ENCODE measurements at places on chromosomes 3 and 15. TPM values are rescaled to one million over a fixed set of nuclear protein-coding genes. Genes with fewer than 3 reads are reported as not detected.

GRCh38 chr3:150362515-150363302 is 45.4 kb upstream of the TSC22D2 start:
- DNase-seq = no peak

DNA sequence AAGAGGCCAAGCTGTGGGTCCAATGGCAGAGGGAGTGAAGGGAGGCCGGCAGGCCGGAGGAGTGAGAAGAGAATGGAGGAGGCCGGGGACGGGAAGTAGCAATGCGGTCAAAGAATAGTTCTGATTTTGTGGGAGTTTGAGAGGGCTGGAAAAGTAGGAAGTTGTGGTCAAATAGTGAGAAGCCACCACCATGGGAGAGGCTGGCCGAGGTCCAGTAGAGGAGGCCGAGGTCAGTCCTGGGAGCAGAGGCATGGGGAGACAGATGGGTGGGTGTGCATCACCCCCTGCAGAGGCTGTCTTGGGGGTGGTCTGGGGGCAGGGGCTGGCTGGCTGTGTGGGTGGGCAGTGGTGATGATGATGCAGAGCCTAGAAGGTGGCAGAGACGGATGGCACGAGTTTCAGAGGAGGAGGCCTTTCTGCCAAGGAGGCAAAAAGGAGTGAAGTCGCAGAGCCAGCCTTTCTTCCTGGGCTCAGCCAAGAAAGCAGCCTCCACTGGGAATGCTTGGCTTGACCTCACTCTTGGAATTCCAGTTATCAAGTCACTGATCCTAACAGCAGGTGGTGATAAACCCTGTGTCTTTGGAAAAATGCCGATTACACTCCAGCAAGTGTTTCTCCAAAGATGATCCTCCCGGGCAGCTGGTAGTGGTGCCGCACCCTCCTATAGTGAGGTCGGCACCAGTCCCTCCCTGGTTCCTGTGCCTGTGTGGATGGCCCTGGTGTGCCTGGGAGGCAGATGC is 57.3 kb downstream of the ARNT2 start:
- no peak for DNase-seq

GRCh38 chr15:78389322-78389721 is 48.7 kb upstream of the IREB2 start:
- peak; percentile 34 for DNase-seq

WDR93 gene
- total RNA-seq = not detected

GOLGA6A gene
- total RNA-seq = 0.12 TPM

- no peak for DNase-seq
These were observed 261.3 kb upstream of the TLE3 start for GRCh38 chr15:70358871-70359647.

GRCh38 chr15:28003302-28004037 is 95.6 kb downstream of the OCA2 start:
- no peak for DNase-seq

RBP2 gene
- not detected for total RNA-seq

- no peak for DNase-seq
These were observed 2.0 kb upstream of the TRAT1 start for GRCh38 chr3:108820586-108820985.

PTX3 gene
- 40.2 TPM for total RNA-seq

- no peak for DNase-seq
These were observed 49.6 kb downstream of the RFX7 start for GRCh38 chr15:56194035-56194434.

- DNase-seq = no peak
These were observed 15.9 kb downstream of the IVD start for GRCh38 chr15:40421246-40422157.

GRCh38 chr15:60399931-60400330 is 2.1 kb upstream of the ANXA2 start:
- no peak for DNase-seq

DNA sequence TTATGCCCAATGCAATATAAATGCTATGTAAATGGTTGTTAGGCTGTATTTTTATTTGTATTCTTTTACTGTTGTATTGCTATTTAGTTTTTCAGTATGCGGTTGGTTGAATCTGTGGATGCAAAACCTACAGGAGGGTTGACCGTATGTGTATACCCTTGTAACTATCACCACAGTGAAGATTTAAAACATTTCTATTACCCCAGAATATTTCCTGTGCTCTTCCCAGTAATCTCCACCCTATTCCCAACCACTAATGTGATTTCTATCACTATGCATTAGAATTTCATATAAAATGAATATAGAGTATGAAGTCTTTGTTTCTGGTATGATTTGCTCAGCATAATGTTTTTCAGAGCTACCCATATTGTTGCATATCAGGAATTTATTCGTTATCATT is 705.0 kb downstream of the MECOM start:
- DNase-seq = no peak

DNA sequence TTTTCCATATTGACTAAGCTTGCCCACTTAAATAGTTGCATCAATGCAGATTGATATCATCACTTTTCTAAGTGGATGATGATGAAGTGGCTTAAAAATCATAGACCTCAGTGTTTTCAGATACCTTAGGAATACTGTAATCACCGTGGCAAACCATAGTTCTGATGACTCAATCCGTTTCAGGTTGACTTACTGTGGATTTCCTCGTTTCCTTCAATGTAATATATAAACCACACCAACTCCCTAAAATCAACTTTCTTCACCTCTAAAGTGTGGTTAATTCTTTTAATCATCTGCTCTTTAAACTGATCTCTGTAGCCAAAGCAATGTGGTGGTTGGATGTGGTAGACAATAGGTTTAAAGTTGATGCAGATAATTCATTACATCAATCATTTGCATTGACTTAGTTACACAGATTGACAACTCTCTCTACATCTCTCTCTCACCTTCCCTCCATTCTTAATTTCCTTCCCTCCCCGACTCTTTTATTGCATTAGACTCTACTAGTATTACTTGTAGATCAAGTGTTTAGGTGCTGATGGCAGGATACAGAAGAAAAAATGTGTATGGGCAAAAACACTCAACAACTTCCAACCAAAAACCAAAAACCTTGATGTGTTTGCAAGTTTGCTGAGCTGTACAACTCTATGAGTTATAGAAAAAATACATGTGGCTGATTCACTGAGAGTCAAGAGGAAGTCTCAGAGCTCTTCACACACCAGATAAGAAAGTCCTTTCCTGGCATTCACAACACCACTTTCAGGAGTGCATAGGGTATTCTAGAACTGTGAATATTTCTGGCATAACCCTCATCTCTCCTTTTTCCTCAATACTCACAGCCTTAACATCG is 243.5 kb downstream of the NFKBIZ start:
- no peak for DNase-seq

CYP1A2 gene
- total RNA-seq = not detected

DAPK2 gene
- total RNA-seq = 1.3 TPM

ROPN1 gene
- total RNA-seq = not detected

DNA sequence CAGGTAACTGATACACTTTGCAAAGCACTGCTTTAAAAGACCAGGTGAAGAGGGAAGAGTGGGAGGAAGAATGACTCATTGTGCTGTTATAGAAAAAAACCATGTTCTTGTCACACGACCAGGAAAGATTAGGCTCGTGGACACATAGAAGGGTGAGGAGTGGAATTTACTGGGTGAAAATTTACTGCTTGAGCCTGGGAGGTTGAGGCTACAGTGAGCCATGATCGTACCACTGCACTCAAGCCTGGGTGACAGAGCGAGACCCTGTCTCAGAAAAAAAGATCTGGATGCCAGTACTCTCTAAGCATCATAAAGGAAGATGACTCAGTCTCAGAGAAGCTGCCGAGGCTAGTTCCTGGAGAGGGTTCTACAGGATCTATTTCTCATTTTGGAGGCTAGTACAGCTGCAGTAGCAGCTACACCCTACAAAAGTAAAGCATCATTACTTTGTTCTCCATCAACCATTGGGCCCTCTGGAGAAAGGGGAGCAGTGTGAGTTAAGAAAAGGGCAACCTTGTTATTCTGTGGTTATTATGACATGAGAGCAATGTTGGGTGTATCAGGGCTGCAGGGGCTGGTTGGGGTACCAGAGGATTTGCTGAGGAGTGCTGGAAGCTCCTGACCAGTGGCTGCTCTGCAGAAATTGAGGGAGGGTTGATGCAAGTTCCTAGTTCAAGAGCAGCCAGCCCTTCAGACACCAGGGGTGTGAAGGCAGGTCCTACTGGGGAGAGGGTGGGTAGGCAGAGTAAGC is 75.4 kb downstream of the CMTM8 start:
- no peak for DNase-seq

DNA sequence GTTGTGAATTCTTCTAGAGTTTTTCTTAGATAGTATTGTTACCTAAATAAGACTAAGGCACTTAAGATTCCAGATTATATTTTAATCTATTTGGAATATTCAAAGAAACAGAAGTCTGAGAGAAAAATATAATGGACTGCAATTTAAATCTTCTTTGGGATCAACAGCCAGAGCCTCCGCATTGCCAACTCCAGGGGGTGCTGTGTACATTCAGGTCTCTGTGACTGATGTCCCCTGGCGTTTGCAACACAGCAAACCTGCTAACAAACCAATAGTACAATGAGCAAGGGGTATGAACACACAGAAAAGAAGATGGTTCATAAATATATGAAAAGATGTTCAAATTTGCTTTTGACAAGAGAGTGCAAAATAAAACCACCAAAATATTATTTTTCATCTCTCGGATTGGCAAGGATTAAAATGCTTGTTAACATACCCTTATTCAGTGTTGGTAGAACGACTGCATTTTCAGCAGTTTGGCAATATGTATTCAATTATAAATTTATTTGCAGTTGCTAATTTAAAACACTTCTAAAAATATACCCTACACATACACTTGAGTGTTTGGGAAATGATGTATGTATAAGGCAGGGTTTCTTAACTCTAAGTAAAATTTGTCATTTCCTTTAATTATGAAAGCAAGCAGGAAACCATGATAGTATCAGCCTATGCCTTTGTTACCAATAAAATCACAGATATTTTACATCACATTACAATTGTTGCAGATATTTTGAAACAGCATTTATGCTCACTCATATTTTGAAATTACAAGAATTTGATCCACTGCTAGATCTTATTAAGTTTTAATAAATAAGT is 16.1 kb upstream of the TM4SF1 start:
- no peak for DNase-seq

DNA sequence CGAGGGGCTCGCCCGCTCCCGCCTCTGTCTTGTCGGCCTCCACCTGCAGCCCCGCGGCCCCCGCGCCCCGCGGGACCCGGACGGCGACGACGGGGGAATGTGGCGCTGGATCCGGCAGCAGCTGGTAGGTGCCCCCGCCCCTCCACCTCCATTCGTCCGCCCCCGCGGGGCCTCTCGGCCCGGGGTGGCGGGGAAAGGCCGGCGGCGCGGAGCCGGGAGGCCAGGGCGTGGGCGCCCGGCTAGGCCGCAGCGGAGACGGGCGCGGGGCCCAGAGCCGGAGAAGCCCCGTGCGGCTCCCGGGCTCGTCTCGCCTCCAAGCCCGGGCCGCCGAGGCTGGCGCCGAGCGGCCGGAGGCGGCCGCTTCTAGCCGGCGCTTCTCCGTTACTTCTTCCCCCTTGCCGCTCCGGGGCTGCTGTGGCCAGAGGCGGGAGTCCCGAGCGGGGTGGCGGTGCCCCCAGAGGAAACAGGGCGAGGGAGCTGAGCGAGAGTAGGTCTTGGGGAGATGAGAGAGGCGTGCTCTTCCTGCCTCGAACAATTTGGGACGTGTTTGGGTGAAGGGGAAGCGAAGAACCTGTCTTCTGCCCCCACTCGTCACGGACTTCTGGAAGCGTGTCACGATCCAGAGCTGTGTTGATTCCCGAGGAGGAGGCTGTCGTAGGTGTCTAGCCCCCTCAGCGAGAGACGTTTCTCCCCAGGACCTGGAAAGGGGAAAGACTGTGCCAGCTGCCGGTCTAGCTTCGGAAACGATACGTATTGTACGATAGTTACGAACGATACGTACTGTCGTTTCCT is 555 bp downstream of the ATP11B start:
- DNase-seq = no peak

DNA sequence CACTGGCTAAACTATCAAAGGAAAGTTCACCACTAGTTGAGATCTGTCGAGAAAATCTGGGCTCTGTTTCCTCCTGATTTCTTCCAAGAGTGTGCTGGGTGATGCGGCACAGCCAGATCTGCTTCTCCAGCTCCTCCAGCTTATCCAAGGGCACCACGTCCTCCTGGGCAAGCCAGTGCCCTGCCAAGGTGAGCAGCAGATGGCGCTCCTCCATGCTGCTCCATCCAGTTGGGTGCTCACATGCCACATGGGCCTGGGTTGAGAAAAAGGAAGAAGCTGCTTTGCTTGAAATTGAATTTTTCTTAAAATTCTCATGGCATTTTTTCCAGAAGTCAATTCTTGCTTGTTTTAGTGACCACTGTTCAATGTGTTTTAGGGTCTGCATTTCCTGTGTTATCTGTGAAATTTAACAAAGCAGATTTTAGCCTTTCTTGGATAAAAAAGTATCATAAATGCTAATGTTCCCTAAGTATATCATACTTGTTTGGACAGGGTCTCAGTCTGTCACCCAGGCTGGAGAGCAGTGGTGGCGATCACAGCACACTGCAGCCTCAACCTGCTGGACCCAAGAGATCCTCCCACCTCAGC is 47.3 kb downstream of the EIF3J start:
- DNase-seq = no peak

DNA sequence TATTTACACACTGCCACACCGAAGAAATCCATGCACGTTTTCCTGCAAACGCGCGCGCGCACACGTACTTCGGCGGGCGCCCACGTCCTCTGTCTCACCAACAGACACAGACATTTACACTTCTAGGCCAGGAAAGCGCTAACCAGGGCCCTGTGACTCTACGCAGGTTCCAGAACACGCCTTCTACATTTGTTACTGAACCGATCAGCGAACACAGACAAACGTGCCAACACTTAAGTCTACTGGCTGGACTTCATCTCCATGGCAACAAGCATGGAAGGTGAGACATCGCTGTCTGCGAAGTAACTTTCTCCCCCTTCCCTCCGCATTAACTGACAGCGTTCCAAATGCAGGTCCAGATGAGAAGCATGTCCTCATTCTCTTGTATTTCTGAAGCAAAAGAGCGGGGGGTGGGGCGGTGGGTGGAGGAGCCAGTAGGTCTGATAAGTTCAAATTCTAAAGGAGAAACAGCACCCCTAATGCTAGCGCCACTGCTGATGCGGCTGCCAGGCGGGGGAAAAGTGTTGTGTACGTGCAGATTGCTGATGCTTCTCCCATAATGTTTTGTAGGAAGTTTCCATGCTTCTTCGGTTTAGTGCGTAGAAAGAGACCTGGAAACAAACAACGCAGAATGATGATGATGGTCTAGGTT is at the start of gene CTXN2:
TSS of gene CTXN2 (plus strand) at position 92 of the 652 bp plus-strand sequence. CDS start 9,636 bp downstream, outside the sequence.
- DNase-seq = no peak

ATP10A gene
- 163 TPM for total RNA-seq

GRCh38 chr3:45345846-45346580 is 42.4 kb upstream of the LARS2 start:
- DNase-seq = no peak

FSD2 gene
- total RNA-seq = not detected

GRCh38 chr15:78242128-78242527 is 7.8 kb upstream of the ACSBG1 start:
- no peak for DNase-seq

CHRNA7 gene
- 1.5 TPM for total RNA-seq

P2RY12 gene
- total RNA-seq = not detected

- DNase-seq = no peak
These were observed 8.5 kb upstream of the DAG1 start for GRCh38 chr3:49461443-49462171.

BSN gene
- 0.82 TPM for total RNA-seq

SERPINI1 gene
- total RNA-seq = 2.4 TPM

- no peak for DNase-seq
These were observed 77.8 kb upstream of the WDR72 start for GRCh38 chr15:53837263-53837662.

Measured in chondrocyte (in vitro differentiated cells).